HS-5 (cell line): ENCODE measurements at places on chromosomes 5 and 9.
A peak's percentile ranks its signal among the peaks of the same experiment; 100 is the strongest.

- no peak for DNase-seq
Observed at GRCh38 chr9:5113994-5114748, 71.3 kb downstream of the INSL6 start.

- DNase-seq, result peak; percentile 56
Observed at GRCh38 chr9:69130456-69131441, 43.3 kb upstream of the TJP2 start.

DNA sequence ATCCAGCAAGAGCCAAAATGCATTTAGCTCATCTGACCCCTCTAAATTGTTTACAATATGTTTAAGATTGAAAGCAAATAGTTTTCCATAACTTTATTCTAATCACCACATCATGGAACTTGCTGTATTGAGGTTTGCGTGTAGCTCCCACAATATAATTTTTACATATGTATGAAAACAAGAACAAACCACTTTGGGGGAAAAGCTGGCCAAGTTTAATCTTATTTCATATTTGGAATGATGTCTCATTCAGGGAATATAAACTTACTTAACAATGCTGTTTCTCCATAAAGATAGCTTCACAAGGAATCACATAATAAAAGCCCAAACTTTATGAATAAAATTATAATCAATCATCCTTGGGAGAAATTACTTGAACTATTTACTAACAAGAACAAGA lies 194.6 kb upstream of the PCSK5 start:
- no peak for DNase-seq

- DNase-seq, result peak; percentile 70
Observed at GRCh38 chr5:115573133-115573532, 28.6 kb upstream of the FEM1C start.

- DNase-seq, result no peak
Observed at GRCh38 chr5:37991301-37992299, 151.8 kb upstream of the GDNF start.

DNA sequence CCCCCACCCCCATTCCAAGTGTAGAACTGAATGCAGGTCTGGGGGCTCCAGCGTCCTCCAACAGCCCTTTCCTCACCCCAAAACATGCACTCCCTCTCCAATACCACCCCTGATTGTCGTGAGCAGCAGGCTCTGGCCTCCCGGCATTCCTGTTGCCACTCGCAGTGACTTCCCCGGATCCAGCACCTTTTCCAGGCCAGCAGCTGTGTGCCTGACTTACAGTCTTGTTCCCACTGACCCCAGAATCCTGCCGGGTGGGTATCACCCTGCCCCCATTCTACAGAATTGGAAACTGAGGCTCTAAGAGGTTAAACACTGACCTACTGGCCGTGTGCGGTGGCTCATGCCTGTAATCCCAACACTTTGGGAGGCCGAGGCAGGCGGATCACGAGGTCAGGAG lies 127.2 kb downstream of the OLFM1 start:
- no peak for DNase-seq

DNA sequence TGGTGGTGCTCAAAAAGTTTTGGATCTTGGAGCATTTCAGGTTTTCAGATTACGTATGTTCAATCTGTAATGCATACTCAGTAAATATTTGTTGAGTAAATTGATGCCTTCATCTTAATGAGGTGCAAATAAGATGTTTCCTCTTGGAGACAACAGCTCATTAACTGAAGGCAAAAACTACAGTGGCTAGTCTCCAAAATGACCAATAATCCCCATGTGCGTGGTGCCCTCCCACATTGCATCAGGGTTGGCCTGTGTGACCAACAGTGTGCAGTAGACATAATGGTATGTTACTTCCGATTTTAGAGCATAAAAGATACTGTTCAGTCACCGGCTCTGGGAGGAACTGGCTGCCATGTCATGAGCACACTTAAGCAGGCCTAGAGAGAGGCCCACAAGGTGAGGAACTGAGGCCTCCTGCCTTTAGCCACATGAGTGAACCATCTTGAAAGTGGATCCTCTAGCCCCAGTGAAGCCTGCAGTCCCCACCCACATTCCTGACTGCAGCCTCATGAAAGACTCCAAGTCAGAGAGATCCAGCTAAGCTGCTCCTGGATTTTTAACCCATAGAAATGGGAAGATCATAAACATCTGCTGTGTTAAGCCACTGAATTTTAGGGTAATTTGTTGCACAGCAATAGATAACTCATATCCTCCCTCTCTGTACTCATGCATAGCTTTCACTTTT lies 55.7 kb downstream of the LIFR start:
- DNase-seq, result peak; percentile 74
